ENCODE measurements at places on chromosomes 3 and 15.

GRCh38 chr3:186640473-186640818 is 247 bp downstream of the FETUB start:
- DNase-seq: no peak

- no peak for DNase-seq
Observed at GRCh38 chr3:35296533-35296932, 342.8 kb upstream of the ARPP21 start.

- no peak for DNase-seq
Observed at GRCh38 chr15:74200412-74200815, 2.2 kb downstream of the STRA6 start.

GRCh38 chr15:77783636-77784035 is 150.9 kb upstream of the LINGO1 start:
- DNase-seq: no peak

- DNase-seq: no peak
Observed at GRCh38 chr3:168596175-168596823, 500.6 kb upstream of the GOLIM4 start.

- no peak for DNase-seq
Observed at GRCh38 chr3:160413613-160414248, 14.3 kb downstream of the SMC4 start.

All from activated CD8-positive, alpha-beta memory T cell treated with anti-CD3 and anti-CD28 coated beads, Interleukin-2, amount 50 U/mL, for 48 hours (primary cell).